Activated CD4-positive, alpha-beta T cell treated with anti-CD3 and anti-CD28 coated beads, Interleukin-2, amount 50 U/mL, for 16 hours (primary cell): ENCODE measurements at places on chromosomes 6 and 20.

DNA sequence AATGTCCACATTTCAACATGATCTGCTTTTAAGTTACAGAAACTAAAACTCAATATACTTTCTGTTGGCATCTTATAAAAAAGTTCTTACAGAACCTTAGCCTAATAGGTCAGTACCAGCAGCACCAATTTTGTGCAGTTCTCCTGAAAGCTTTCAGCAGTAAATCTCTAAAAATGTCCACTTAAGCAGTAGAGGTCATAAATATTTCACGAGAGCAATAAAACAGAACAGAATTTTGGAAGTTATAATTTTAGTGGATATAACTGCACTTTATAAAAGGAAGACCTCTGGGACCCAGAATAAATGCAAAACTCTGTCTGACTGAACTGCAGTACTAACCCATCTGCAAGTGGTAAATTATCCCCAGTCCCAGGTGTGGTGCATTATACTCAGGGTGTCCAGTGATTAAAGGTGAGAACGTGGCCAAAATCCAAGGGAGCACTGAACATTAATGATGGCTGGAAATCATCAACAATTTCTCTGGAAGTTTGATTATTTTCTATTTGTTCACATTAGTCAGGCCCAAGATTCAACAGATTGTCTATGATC, 172.6 kb upstream of the RSPO3 start:
- no peak for DNase-seq

DNA sequence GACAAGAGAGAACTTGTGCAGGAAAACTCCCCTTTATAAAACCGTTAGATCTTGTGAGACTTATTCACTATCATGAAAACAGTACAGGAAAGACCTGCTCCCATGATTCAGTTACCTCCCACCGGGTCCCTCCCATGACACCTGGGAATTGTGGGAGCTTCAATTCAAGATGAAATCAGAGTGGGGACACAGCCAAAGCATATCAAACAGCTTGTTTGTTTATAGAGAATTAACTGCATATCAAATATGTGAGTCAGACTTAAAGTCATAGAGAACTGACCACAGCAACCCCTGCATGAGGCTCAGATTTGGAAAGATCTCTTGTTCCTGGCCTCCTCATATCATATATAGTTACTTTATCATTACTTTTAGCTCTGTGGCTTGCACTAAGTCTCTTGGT, 29.1 kb upstream of the HDAC2 start:
- no peak for DNase-seq

- DNase-seq, result no peak
Observed at GRCh38 chr6:67102743-67103142, 1395.7 kb upstream of the EYS start.

- DNase-seq, result no peak
Observed at GRCh38 chr6:70846207-70846835, 110.5 kb downstream of the B3GAT2 start.

GRCh38 chr6:146651482-146651863, 52.7 kb downstream of the ADGB start:
- no peak for DNase-seq

- no peak for DNase-seq
Observed at GRCh38 chr6:55836945-55837344, 38.4 kb downstream of the BMP5 start.

GRCh38 chr20:36308986-36309385, 2.8 kb downstream of the DLGAP4 start:
- DNase-seq, result no peak

- no peak for DNase-seq
Observed at GRCh38 chr20:18907353-18907752, 93.8 kb downstream of the SCP2D1 start.

GRCh38 chr20:50891138-50891537, 40.1 kb downstream of the ADNP start:
- no peak for DNase-seq

DNA sequence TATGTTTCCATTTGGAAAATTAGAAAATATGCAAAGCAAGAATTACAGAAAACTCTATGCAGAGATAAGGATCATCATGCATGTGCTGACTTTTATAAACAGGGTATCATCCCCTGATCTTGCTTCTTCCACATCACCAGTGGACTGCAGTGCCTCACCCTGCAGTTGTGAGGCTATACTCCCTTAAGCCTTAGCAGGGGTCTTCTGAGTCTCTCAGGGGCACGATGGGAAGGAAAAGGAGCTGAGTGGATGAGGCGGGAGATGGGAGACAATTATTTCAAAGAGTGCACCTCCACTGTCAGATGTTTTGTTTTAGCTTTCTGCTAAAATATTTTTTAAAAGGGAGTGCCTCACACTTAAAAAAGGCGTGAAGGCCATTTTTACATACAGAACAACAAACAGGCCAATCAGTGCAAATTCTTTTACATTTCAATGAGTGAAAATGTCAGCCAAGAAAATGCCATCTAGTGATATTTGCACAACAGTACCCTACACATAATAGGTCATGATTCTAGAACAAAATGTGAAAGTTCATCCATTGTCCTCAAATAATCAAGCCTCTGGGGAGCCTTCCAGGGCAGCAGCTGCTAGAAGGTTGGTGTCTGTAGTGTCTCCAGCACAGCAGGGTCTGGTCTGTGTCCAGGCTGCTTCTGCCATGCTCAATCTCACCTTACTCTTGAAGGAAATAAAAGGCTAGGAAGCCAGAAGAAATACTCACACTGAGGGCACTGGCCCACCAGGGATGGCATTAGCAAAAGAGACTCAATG, 13.2 kb upstream of the SERPINB9 start:
- DNase-seq, result no peak

- peak; percentile 53 for DNase-seq
Observed at GRCh38 chr6:90044833-90045381, 150.6 kb downstream of the GJA10 start.
